RWPE2 (cell line): ENCODE measurements at places on chromosomes 3 and 15.

DNA sequence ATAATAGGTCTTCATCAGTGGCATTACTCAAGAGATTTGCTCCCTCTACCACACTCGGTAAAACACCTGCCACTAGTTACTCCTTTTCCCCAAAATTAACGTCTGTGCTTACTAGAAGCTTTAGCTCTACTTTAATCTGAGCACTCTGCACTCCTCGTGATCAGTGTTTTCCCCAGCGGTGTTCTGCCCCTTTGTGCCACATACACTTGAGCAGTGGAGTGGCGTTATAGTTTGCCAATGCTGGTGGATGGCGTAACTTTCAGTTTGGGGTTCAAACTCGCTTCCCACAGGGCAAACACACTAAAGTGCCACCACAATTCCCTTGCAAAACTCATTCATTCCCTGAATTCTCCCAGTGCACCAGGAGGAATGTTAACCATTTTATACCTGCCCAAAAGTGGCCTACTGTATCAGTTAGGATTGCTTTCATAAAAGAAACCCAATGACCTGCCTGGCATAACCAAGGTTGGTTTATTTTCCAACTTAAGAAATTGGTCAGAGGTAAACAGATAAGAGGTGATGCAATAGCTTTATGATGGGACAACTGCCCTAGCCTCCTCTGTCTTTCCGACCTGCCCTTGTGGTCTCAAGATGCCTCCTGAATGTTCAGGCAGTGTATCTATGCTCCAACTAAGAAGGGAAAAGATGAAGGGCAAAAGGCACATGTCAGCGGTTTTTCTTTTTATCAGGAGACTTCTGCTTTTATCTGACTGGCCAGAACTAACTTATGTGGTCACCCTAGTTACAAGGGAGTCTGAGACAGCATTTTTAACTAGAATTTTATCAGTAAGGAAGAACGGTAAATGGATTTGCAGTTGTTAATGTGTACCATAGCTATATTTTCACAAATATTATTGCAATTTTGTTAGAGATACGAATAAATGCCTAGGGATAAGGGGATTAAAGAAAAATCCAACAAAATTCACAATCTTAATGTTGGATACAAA is 83.9 kb downstream of the FSIP1 start:
- DNase-seq, result no peak

DNA sequence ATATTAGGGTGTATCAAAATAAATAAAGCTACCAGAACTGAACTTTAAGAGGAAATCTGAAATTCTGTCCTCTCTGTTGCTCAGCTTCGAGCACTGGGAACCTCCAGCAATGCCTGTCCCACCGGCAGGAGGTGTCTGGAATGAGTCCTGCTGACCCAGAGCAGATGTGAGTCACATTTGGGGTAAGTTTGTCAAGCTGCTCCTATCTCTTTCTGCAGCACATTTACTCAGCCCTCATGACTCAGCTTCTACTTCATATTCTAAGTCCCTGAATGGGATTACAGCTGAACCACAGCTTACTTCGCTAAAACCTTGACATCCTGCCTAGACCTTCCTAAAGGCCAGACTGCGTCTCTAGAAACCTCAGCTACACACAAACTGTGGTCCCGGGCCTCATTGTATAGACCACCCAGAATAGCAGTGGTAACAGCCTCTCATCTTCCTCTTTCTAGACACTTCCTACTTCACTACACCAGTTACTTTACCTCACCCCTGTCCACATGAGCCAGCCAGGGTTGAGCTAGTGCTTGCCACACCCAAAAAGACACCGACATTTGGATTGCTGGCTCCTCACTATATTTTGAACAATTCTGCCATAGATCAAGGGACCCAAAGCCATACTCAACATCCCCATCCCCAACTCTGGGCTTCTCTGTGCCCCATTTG is 109.6 kb upstream of the TMCO5A start:
- peak; percentile 78 for DNase-seq

DNA sequence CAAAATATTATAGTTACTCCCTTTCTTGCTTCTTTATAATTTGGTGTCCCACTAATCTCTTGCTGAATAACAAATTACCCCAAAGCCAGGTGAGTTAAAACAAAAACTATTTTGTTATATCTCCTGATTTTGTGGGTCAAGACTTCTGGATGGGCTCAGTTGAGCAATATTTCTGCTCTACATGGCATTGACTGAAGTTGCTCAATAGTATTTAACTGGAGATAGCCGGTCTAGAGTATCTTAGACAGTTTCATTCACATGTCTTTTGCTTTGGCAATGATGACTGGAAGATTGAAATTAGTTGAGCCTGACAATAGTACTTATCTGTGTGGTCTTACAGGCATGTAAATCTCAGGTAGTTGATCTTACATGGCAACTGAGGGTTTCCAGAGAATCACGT is 51.0 kb upstream of the TP63 start:
- DNase-seq, result no peak

GRCh38 chr3:149364624-149365023 is 12.8 kb downstream of the TM4SF1 start:
- DNase-seq, result no peak

- no peak for DNase-seq
Observed at GRCh38 chr15:64634576-64635498, 140.6 kb downstream of the RBPMS2 start.

DNA sequence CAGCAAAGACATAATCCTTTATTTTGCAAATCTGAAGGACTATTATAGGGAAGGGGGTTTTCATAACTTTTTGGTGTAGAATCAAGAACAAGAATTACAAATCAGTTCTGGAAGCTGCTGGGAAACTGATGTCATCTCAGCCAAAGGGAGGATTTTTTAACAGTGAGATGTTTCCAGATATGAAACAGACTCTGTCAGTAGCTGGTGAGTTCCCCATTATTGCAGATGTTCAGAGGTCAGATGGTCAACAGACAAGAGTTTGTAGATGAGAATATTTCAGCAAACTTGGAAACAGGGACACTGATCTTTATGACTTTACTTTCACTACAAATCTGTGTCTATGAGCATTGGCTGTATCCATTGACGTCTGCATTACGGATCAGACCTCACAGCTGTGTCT is 71.9 kb upstream of the LPP start:
- no peak for DNase-seq

DNA sequence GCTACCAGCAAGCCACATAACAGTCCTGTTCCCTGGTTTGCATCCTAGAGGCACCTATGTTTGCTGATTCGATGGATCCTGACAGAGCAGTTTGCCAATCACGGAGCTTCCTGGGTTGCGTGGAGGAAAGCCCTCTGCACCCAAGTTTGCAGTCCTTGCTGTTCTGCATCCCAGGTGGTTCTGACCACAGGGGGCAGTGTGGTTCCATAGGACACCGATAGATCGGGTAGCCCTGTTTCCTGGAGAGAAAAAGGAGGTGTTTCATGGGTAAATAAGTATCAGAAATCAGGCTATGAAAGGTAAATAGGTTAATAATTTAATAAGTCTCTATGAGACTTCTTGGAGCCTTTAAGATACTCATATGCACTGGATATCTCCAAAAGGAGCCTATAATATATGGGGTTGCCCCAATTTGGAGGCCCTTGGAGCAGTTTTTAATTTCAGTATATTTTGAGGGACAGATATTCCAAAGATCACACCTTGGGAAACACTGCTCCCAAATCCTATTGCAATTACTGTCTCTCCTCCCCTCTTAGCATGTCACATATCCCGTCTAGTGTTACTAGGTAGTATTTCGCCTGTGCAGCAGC is 194.6 kb upstream of the TPM1 start:
- DNase-seq, result peak; percentile 70

DNA sequence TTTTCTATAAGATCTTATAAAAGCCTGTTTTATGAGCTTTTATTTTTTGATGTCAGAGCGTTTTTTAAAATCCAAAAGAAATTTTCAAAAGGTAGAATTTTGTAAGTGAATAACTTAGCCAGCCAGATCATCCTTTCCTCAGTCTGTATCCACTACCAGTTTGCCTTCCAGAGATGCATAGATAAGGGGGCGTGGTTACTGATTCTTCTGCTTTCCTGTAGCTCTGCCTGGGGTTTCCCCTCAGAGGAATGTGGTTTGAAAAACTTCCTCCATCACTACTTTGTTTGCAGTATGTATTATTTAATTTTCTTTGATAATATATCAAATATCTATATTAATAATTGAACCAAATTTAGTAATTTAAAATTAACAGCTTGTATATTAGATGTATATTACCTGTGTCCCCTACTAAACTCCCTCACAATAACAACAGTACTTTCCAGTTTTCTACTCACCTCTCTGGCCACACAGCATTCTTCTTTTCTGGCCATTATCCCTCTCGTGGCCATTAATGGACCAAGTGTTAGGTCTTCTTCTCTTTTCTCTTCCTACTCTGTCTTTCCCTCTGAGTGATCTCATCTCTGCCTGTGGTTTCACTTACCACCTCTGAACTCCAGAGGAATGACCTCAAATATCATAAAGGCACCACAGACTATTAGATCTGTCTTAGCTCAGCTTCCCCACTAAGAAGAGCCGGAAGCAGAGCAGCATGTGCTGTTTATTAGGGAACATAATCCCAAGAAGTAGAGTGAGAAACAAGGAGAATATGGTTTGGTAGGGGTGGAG is 239.7 kb downstream of the UBE2E2 start:
- DNase-seq, result no peak

GRCh38 chr15:78170848-78171773 is 21.9 kb downstream of the IDH3A start:
- no peak for DNase-seq

- no peak for DNase-seq
Observed at GRCh38 chr15:77083381-77084160, 12.7 kb upstream of the TSPAN3 start.

GRCh38 chr15:78567531-78567930 is 2.2 kb downstream of the CHRNA5 start:
- DNase-seq, result no peak

- no peak for DNase-seq
Observed at GRCh38 chr3:96430079-96430478, 384.3 kb upstream of the EPHA6 start.

- DNase-seq, result no peak
Observed at GRCh38 chr3:4613366-4613765, 120.2 kb downstream of the ITPR1 start.

GRCh38 chr15:90425726-90426346 is 37.8 kb downstream of the IQGAP1 start:
- DNase-seq, result no peak

DNA sequence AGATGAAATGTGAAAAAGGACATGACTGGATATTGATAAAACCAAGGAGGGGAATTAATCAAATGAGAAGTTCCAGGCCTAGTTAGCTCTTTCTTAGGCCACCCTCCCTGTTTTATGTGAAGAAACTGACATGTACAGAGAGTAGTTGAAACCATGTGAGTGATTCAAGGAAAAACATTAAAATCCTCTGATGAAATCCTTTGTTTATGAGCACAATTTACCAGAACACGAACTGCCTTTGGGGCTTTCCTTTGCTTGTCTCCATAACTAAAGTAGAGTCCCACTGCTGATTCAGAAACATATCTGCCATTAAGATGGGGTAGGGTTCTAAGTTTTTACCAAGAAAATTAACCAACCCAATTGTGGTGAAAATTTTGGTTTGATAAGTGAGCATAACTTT is 558.3 kb downstream of the NR2F2 start:
- no peak for DNase-seq

GRCh38 chr3:27094721-27095120 is 274.5 kb downstream of the NEK10 start:
- no peak for DNase-seq

GRCh38 chr15:65409036-65409631 is 13.6 kb downstream of the IGDCC4 start:
- DNase-seq, result no peak

- no peak for DNase-seq
Observed at GRCh38 chr3:134449277-134449676, 36.5 kb downstream of the ANAPC13 start.

- no peak for DNase-seq
Observed at GRCh38 chr3:139292192-139292591, 51.6 kb upstream of the MRPS22 start.

DNA sequence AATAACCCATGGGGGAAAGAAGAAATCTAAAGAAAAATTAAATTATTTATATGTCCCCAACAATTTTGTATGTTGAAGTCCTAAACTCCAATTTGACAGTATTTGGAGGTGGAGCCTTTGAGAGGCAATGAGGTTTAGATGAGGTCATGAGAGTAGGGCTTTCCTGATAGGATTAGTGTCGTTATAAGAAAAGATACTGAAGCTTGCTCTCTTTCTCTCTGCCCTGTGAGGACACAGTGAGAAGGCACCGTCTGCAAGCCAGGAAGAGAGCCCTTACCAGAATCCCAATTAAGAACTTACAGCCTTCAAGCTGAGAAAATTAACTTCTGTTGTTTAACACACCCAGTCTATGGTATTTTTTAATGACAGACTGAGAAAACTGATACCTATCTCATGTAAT is 16.1 kb upstream of the OR5AC2 start:
- DNase-seq, result no peak

GRCh38 chr15:69718916-69719315 is 266.3 kb downstream of the RPLP1 start:
- no peak for DNase-seq

- DNase-seq, result no peak
Observed at GRCh38 chr3:33887478-33887877, 89.0 kb downstream of the PDCD6IP start.

DNA sequence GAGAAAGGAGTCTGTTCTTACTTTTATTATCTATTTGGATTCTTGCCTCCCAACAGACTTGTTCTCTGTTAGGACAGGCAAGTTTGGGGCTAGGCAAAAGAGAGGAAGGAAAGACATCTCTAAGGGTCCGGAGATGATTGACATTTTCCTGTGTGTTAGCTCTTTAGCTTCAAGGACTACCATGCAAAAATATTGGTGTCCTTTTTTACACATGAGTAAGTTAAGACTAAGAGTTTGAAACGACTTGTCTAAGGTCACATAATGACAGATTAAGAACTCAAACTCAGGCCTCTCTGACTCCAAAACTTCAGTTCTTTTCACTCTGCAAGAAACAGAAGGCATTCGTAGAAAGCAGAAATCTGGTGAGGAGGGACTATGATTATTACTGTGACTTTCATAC is 5.9 kb downstream of the LMCD1 start:
- no peak for DNase-seq

DNA sequence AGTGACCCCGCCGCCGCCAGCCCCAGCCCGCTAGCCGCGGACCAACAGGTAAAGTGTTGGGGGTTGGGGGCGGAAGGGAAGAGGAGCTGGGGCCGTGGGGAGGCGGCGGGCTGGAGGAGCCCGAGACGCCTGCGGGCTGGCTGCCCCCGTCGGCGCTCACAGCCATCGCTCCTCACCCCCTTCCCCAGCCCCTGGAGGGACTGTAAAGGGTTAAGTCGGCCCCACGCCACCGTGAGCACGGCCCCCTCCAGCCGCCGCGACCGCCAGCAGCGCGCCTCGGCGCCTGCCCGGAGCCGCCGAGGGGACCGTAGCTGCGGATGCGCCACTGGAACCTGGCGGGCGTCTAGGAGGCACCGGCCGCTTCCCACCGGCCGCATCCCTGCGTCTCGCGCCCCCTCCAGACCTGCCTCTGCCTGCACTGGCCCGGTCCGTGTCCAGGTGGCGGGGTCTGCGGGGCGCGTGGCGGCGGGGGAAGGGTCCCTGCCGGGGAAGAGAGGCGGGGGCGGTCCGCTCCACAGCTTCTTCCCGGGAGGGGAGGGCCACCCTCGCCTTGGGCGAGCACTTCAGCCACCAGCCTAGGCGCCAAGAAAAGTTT is 522 bp downstream of the MED12L start:
- DNase-seq, result no peak
